BJ (cell line): ENCODE measurements at places on chromosomes 2 and 18. TPM values are rescaled to one million over a fixed set of nuclear protein-coding genes. Genes with fewer than 3 reads are reported as not detected.

The EMX1 gene
- polyA plus RNA-seq: not detected in 2 replicates

The ACMSD gene
- not detected in 2 replicates for polyA plus RNA-seq

The ATP5MC3 gene
- 202 and 322 TPM in 2 replicates for polyA plus RNA-seq

The ADAM23 gene
- polyA plus RNA-seq: 1.3 and 1.7 TPM in 2 replicates

The KIAA2012 gene
- 0.13 and 0.18 TPM in 2 replicates for polyA plus RNA-seq

The SLC16A14 gene
- 0.93 and 1.0 TPM in 2 replicates for polyA plus RNA-seq

The TCF23 gene
- not detected in 2 replicates for polyA plus RNA-seq

The SKOR2 gene
- polyA plus RNA-seq: not detected in 2 replicates

The COL4A4 gene
- polyA plus RNA-seq: 0.33 and 0.36 TPM in 2 replicates

The NOSTRIN gene
- not detected in 2 replicates for polyA plus RNA-seq

The SLC25A12 gene
- polyA plus RNA-seq: 16.3 and 19.5 TPM in 2 replicates

The NAT8 gene
- not detected in 2 replicates for polyA plus RNA-seq

The BOLL gene
- not detected in 2 replicates for polyA plus RNA-seq

The OTOS gene
- not detected in 2 replicates for polyA plus RNA-seq

The AQP12B gene
- polyA plus RNA-seq: not detected in 2 replicates
